ENCODE measurements at places on chromosomes 7 and 10. TPM values are rescaled to one million over a fixed set of nuclear protein-coding genes. Genes with fewer than 3 reads are reported as not detected.

DNA sequence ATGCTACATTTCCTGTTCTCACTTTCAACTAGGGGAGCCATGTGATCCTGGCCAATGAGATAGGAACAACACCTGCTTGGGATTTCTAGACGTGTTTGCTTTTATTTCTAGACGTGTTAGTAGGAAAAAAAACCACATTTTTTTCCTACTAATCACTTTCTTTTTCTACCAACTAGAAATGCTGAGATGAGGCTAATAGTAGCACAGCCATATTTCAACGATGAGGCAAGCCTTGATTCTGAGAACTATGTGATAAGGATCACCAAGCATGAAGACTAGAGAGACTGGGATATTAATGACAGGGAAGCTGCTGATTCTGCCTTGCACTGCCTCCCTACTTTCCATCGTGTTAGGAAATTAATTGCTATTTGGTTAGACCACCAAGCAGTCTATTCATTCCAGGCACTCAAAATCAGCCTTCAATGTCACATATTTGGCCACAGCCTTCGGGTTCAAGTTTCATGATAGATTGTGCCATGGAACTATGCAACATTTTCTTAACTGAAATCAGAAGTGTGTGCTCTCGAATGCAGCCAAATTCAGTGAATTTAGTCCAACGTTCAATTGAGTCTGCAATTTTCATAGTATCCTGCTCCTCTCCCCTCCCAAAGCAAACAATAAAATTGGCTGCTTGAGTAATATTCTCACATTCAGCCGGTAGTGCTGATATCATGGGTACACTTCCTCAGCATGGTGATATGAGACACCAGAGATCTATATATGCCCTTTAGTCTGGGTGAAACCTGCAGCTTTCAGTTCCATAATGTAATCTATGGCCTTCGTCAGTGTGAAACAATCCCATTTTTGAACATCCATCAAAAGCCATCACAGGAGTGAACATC, 98.1 kb downstream of the GPR37 start:
- no peak for DNase-seq

NUDT13 gene
- total RNA-seq, result 2.1 TPM

KCNMA1 gene
- total RNA-seq, result 427 TPM

GRCh38 chr10:14826076-14826829, 11.6 kb downstream of the CDNF start:
- DNase-seq, result no peak

DNA sequence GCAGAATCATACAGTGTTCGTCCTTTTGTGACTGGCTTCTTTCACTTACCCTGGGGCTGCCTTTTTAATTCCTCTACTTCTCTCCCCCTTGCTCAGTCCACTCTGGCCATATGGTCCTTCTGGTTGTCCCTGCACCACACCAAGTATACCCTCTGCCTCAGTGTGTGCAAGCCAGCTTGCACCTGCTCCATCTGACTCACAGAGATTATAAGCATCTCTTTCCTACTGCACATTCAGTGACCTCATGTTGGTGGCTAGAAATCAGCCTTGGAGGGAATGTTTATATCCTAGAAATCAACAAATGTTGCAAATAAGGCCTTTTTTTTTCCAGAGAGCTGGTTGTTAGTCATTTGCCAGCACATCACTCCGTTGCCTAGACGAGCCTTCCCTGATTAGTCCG, 67.5 kb upstream of the C10orf90 start:
- no peak for DNase-seq

- DNase-seq, result no peak
Observed at GRCh38 chr10:96450529-96451207, 63.1 kb downstream of the TLL2 start.
